ENCODE measurements at places on chromosomes 7 and 10.

- no peak for DNase-seq
Measured at GRCh38 chr7:131487217-131487616, 69.2 kb downstream of the PODXL start.

- no peak for DNase-seq
Measured at GRCh38 chr7:158405324-158405723, 182.3 kb downstream of the PTPRN2 start.

- peak; percentile 77 for DNase-seq
Measured at GRCh38 chr10:28291881-28292297, 11.0 kb downstream of the MPP7 start.

GRCh38 chr7:65301007-65301406 lies 72.6 kb upstream of the ZNF92 start:
- DNase-seq: no peak

- no peak for DNase-seq
Measured at GRCh38 chr7:151954866-151955820, 1.1 kb upstream of the GALNTL5 start.

GRCh38 chr10:24035761-24036160 lies 173.2 kb upstream of the KIAA1217 start:
- no peak for DNase-seq

DNA sequence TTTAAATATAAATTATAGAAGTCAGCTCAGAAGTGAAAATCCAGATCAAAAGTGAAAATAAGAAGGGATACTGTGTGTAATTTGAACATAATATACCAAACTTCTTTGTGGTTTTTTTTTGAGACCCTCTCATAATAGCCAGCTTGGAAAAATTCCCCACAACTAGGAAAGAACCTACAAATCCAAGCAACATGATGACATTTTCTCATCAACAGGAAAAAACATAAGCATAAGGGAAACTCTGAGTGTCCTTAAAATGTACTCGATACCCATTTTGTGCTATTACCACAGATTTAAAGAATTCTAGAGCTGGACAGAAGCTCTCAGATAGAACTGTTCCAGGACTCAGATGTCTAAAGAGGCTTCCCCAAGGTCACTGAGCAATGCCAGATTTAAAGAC lies 214.8 kb upstream of the KLF14 start:
- peak; percentile 71 for DNase-seq

GRCh38 chr7:26515314-26515842 lies 223.7 kb downstream of the SNX10 start:
- DNase-seq: no peak

DNA sequence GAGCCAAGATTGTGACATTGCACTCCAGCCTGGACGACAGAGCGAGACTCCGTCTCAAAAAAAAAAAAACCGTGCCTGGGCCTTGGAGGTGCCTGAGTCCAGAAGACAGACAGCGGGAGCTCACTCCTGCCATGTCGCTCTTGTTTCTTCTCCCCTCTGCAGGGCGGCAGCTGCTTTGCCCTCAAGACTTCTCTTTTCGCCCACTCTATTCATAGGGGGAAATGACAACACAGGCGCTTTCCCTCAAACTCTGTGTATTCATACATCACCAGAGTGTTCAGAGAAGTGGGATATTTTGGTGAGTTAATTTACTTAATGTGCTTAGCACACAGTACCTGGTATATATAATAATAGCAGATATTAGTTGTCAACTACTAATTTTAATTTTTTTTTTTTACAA lies 44.5 kb downstream of the FOXK1 start:
- DNase-seq: peak; percentile 86

DNA sequence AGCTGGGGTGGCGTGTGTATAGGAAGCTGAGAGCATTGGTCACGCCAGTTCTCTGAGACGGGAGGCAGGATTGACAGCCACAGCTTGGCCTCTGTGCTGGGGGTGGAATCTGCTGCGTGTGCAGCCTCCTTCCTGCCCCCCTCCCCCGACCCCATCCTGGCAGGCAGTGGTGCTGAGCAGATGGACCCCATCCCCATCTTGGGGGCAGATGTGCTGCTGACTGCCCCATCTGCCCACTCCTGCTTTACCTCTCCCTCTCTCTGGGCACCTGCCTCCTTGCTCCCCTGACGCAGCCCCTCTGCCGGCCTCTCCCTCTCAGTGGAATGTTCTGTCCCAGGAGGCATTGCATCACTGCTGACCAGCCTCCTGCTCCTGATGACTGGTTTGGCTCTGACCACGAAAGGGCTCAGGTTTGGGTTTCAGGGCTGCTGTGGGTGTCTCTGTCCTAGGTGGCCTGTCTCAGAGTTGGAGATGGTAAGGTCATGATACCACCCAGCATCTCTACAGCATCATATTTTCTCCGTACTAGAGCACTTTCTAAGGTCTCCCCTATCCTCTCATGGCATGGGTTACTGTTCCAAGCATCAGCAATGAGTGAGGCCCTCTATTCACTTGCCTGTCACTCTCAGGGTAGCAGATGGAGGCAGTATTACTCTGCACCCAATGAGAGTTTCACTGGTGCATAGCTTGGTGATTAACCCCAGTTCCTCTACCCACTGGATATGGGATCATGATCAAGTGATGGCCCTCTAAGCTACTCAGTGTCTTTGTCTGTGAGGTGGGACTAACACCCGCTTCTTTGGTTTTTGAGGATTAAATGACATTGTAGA lies 81.9 kb downstream of the RBM20 start:
- no peak for DNase-seq

GRCh38 chr7:159032753-159033472 lies 111.8 kb downstream of the VIPR2 start:
- DNase-seq: no peak

DNA sequence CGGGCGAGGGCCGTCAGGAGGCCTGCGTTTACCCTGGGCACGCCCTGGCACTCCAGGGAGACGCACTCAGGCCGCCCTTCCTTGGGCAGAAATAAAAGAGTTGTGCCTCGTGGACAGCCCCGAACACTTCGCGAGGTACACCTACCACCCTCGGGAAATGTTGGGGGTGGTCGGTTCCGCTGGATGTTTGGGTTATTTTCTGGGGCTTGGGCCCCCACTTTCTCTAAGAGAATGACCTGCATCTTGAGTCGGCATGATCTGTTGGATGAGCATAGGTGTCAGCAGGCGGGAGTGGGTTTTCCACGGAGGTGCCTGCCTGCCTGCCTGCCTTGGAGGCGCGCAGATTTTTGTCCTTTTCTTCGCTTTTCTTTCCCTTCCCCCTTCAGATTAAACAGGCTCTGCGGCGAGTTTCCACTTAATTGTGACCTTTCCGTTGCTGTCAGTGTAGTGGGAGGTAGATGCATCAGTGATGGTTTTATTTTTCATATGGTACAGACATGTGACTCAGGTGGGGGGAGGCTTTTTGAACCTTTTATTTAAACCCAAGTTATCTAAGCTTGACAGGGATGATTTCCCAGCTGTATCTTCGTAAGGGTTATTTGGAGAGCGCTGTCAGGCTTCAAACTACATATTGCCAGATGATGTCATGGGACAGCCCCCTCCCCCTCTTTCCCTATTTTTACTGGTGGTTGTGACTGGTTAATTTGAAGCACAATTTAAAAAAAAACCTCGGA lies 661 bp downstream of the HECTD2 start:
- DNase-seq: peak; percentile 81
